HCT116 (cell line): ENCODE measurements at places on chromosomes 7 and 10.

DNA sequence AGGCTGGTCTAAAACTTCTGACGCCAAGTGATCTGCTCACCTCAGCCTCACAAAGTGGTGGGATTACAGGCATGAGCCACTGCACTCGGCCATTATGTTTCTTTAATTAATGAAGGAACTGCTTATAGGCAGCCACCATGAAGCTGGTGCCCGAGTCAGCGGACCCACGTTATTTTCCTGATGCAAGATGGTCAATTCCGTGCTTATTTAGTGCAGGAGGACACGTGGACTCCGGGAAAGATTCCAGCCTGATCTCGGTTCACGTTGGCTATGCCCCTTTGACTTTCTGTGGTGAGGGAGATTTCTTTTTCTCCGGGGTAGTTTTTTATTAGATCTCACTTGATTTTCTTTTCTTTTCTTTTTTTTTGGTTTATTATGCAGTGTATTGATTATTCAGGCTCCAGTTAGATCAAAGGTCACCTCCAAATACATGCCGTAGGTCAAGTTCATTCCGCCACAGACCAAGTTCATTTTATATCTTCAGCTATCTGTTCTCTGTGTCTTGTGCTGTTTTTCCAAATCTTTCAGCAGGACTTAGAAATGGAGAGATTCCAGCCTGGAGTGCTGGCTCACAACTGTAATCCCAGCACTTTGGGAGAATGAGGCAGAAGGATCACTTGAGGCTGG, 8.3 kb downstream of the CAMK1D start:
- DNase-seq = no peak

GRCh38 chr10:12699781-12700556, 301.5 kb downstream of the CCDC3 start:
- no peak for DNase-seq

- no peak for DNase-seq
Measured at GRCh38 chr10:114869520-114869892, 47.9 kb downstream of the FHIP2A start.

DNA sequence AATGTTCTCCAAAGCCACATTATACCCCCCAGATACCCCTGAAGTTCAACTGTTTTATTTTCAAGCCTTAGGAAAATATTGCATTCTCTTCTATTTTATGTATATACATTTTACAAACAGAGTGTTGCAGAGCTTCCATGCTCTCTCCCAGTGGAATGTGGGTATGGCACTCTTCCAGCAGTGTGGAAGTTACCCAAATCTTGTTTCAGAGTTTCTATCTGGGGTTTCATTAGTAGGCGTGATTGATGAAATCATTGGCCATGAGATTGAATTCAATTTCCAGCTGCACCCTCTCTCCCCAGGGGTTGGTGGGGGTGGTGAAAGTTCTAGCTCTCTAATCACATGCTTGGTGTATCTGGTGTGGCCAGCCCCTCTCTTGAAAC, 350.4 kb downstream of the RPS24 start:
- DNase-seq = no peak

DNA sequence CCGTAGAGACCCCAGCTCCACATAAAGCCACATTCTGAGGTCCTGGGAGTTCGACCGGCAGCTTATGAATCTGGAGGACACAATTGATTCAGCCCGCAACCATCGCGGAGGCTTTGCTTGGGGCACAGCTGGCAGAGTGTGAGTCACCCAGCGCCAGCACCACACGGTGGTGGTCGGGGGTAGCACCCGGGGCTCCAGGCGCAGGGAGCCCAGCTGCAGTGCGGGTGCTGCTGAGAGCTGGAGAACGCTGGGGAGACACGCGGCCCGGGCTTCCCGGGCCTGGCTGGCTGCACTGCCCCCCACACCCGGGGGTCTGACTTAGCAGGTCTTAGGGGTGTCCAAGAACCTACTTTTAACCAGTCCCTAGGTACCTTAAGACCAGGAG, 87.9 kb downstream of the PAXIP1 start:
- DNase-seq = no peak

- DNase-seq = peak; percentile 73
Measured at GRCh38 chr10:119103903-119104653, at the start of gene DENND10. TSS of gene DENND10 (plus strand) at chr10:119104113. CDS start at chr10:119104143, 30 bp downstream.

- DNase-seq = no peak
Measured at GRCh38 chr7:123126691-123127090, 73.1 kb downstream of the SLC13A1 start.

- DNase-seq = peak; percentile 72
Measured at GRCh38 chr10:34746094-34746493, 69.0 kb downstream of the PARD3 start.

DNA sequence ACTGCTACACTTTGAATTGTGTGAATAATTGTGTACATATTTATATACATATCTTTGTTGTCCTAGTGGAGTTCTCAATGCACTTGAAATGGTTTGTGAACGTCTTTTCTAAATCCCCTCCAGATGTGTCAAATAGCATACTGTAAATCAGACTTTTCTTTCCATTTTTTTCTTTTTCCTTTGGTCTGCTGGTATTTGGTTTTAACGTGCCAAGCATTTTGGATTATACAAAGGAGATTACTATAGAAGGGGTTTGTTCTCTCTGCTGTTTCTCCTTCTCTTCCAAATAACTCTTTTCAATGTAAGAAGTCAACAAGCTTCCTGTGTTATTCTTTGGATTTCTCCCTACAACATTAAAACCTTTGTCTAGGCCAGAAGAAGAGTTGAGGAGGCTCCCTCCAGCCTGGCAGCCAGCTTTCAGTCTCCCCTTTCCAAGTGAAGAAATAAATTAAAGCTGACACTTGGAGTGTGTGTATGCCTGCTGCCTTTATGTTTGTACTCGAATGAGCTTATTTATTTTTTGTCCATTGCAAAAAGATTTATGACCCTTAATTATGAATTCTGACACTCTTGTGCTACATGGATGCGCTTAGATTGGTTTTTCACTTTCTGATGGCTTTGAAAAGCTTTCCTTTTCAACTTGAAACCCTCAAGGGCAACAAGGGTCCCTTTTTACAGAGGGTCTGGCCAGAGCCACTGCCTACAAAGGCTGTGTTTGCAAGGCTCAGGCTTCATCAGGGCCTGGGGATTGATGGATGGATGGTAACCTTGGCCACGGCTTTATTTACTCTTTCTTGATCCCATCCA, 107.8 kb downstream of the RAB18 start:
- DNase-seq = no peak
